Activated CD8-positive, alpha-beta memory T cell treated with anti-CD3 and anti-CD28 coated beads for 4 hours (primary cell): ENCODE measurements at places on chromosomes 6 and 20.
A peak's percentile ranks its signal among the peaks of the same experiment; 100 is the strongest.

GRCh38 chr6:111681860-111682259 lies 76.2 kb upstream of the TRAF3IP2 start:
- no peak for DNase-seq

DNA sequence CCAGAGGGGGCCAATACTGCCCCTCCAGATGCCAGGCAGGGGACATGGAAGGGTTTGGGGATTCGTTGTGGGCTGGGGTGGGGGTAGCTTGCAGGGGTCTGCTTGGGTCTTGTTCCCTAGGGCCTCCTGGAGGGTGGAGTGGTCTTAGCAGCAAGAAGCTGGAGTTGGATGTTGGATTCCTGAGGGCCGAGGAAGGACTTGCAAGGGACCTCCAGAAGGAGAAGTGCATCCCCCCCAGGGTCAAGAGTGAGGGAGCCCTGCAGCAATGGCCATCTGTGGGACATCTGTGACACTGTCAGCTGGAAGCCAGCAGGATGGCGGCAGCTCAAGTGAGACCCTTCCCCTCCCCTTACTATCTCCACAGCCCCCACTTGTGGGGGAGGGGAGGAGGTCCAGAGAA lies 25.4 kb upstream of the CCN5 start:
- no peak for DNase-seq

- no peak for DNase-seq
These were observed 215.2 kb downstream of the SLC35F1 start for GRCh38 chr6:118122161-118122725.

- DNase-seq, result no peak
These were observed 101.5 kb downstream of the RPP40 start for GRCh38 chr6:4902363-4902762.

DNA sequence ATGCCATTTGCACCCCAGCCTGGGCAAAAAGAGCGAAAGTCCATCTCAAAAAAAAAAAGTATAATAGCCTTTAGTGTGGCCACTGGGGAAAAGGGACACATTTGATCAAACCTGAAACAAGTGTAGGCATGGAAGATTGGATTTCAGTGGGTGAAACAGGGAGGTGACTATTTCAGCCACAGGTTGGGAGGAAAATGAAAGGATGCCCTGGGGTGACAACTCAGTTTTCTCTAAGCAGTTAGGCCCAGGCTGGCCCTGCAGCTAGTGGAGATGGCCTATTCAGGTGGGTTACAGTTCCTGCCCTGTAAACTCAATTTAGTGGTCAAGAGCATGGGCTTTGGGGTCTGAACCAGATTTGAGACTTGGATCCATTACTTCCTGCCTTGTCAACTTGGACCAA lies 36.4 kb downstream of the SPATA2 start:
- no peak for DNase-seq

GRCh38 chr20:25048519-25048952 lies 9.4 kb downstream of the ACSS1 start:
- no peak for DNase-seq

DNA sequence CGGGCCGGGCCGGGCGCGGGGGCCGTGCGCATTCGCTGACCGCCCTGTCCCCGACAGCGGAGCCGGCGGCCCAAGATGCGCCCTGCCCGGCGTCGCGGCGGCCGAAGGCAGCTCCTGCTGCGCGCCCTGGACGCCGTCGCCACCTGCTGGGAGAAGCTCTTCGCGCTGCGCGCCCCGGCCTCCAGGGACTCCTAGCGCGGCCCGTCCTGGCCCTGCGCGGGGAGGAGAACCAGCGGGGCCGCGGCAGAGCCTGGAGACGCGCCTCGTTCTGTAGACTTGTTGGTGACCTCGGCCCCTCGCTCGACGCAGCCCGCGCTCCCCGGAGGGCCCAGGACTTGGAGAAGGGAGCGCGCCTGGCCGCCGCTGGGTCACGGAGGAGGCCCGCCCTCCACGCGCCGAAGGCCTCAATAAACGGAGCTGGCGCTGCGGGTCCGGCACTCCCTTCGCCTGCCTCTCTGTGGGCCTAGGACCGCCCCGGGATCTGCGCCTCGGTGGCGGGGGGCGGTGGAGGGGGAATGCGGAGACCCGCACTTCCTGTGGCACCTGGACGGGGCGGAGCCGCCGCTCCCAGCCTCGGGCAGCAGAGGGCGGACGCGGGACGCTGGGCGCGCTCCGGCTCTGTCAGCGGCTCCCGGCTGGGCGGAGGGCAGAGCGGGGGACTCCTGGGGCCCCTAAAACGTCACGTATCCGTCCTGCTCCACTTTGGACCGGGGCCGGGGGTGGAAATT lies 2.7 kb downstream of the C20orf204 start:
- DNase-seq, result peak; percentile 60

DNA sequence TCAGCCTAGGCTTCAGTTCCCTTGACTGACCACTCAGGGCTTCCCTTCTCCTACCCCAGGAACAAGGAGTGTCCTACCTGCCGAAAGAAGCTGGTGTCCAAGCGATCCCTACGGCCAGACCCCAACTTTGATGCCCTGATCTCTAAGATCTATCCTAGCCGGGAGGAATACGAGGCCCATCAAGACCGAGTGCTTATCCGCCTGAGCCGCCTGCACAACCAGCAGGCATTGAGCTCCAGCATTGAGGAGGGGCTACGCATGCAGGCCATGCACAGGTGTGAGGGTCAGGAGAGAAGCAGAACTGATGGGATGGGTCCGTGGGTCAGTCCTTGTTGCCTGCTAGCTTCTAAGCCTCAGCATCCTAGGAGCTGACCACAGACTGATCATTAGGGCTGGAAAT lies 1.6 kb downstream of the RING1 start:
- DNase-seq, result no peak

GRCh38 chr6:43282060-43282459 lies 16.0 kb upstream of the SLC22A7 start:
- no peak for DNase-seq

DNA sequence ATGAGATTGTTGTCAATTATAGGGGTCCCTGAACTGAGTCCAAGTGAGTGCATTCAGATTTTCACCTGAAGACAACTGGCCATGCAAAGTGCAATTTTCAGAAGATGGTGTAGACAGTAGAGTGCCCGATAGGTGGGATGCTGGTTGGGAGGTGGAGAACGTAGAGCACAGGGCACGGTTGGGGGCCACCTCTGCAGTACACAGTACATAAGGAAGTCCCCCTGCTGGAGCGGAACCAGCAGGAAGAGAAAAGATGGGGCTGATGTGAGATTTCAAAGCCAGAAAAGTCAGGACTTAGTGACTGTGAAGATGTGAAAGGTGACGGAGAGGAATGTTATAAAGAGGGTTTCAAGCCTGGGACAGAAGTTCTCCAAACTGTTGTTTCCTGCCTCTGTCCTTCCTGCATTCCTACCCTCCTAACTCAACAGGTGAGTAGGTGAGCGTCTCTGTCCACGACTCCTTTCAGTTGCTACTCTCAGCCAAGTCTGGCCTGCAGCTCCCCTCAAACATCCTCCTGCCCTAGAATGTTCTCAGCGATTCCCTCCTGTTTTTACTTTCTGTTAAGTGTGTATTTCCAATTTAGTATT lies 330.8 kb downstream of the PRL start:
- DNase-seq, result no peak

GRCh38 chr20:20395903-20396568 lies 28.1 kb downstream of the INSM1 start:
- DNase-seq, result no peak

- DNase-seq, result no peak
These were observed 63.7 kb downstream of the GPX5 start for GRCh38 chr6:28589234-28589956.

DNA sequence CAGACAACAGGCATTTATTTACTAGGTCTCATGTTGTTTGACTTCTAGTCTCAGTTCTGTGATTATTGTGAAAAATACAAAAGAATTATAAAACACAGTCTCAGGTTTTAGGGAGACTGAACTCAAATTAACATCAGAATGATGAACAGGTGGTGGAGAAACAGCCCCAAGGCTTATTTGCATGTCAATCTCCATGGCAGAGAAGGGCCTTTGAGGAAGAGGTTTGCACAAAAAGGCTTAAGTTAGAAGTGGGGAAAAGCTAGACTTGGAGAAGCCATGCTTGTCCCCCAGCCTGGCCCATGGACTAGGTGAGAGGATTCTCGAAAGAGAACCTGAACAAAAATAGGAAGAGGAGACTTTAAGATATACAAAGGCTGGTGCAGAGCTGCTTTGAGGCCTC lies 183.3 kb downstream of the EDN1 start:
- no peak for DNase-seq

DNA sequence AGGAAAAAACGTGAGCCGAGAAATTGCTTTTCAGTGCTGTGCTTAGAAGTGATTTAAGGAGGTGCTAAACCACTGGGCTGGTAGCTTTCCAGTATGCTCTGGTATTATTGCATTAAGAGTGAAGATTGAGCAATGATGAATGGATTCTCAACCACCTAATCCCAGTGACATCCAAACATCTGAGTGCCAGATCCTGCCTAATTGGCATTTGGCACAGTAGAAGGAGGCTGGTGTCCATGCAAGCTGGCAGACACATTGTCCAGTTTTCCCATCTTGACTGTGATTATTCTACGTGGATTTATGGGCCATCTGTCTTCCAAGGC lies 398.0 kb upstream of the PLCB4 start:
- DNase-seq, result no peak

DNA sequence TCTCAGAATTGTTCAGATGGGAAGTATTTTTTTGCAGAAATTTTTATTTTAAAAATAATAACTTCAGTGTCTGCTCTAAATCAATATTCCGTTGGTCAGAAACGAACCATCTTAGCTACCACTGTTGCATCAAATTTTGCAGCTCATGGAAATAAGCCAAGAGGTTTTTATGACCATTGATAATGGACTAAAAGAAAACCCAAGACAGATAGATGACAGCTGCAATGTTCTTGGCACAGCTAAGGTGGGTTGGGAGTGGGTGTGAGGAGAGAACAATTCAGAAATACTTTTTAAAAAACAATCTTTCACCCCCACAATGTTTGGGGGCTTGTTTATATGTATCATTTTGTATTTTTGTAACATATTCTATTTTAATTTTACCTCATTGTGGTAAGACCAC lies 121.1 kb downstream of the PDE7B start:
- no peak for DNase-seq

DNA sequence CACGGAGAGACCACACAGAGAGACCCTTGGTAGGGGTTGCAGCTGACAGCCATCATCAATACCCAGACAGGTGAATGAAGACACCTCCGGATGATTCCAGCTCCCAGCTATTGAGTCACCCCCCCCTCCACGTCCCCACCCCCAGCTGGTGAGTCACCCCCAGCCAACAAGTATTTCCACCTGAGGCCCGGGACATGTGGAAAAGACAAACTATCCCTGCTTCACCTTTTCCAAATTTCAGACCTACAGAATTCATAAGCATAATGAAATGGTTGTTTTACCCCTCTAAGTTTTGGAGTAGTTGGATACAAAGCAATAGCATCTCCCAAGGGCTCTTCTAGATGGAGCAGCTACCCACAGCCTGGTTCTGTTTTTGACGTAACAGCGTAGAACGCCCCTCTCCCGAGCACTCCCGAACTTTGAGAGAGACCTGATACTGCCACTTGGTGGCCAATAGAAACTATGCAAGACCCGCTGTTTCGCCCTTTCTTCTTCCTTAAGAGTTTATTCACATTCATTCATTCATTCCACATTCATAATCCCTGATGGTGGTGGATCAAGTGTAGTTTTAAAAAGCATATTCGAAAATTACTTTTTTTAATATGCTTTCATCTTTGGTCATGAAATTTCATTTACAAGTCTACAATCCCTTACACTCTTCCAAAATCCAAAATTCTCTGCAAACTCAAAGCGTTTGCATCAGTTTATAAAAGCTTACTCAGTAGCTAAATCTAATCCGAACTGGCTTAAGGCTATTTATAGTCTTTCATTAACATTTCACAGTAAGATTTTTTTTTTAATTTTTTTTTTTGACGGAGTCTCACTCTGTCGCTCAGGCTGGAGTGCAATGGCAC lies 15.1 kb upstream of the PPP1R16B start:
- peak; percentile 34 for DNase-seq

DNA sequence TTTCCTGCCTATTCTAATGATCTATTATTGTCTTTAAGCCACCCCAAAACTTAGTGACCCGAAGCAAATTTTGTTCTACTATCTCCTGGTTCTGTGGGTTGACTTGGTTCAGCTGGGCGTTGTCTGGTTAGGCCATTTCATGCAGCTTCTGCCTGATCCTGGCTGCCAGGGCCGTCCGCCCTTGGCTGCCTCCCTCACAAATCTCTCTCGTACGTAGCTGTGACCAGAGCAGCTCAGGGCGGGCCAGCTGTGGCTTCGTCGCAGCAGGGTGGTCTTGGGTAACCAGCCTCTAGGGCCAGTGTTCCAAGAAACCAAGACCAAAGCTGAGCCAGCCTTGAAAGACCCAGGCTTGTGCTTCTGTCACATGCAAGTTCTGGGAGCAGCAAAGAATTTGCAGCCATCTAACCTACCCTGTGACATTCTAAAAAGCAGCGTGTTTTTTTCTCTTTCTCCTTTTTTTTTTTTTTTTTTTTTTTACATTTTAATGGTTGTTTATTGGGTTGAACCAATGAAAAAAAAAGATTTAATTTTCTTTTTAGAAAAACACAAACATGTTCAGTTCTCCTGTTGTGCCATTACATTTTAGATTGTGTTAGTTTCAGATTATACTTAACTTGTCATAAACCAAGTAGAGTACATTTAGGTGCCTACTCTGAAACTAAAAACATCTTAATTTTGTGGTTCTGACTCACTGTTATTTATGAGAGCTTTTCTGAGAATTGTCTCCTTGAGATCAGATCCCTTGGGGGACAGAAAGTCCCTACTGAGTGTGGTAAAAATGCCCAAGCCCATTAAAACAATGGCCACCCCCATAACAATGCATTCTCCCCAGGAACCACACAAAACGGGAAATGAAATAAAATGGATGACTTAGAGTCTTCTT lies 83.9 kb downstream of the ZDHHC14 start:
- no peak for DNase-seq

DNA sequence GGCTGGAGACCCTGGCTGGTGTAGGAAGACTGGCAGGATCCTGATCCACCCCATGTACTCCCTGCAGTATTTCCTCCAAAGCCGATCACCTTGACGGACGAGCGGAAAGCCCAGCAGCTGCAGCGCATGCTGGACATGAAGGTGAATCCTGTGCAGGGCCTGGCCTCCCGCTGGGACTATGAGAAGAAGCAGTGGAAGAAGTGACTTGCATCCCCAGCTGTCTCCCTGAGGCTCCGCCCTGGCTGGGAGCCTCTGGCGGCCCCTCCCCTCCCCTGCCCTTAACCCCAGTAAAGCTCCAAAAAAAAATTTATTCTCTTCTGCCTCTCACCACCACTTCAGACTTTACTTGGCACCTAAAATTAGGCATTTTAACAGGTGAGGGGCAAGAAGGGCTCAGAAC lies 7.0 kb downstream of the COX4I2 start:
- DNase-seq, result no peak

- DNase-seq, result no peak
These were observed 419.9 kb upstream of the SOX4 start for GRCh38 chr6:21173678-21174077.

GRCh38 chr20:64158346-64159285 lies 5.6 kb upstream of the MYT1 start:
- DNase-seq, result no peak

DNA sequence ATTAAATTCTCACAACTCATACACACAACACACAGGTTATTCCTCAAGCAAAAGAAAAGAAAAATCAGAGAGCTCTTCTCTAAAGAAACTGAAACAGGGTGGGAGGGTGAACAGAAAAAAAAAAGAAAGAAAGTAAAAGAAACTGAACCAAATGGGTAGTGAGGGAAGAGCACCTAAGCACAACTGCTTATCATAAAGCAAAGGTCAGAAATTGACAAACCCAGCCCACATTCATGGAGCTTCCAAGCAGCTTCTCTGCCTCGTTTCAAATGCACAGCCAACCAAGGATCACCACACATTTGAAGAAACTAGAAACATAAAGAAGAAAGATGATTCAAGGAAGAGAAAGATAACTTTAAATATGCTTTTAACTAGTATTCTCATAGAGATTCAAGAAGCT lies 90.5 kb downstream of the RNGTT start:
- no peak for DNase-seq

GRCh38 chr20:20353576-20353975 lies 14.3 kb upstream of the INSM1 start:
- DNase-seq, result no peak
